IMR-90 (cell line): ENCODE measurements at places on chromosomes 12 and 14. TPM values are rescaled to one million over a fixed set of nuclear protein-coding genes. Genes with fewer than 3 reads are reported as not detected.

DNA sequence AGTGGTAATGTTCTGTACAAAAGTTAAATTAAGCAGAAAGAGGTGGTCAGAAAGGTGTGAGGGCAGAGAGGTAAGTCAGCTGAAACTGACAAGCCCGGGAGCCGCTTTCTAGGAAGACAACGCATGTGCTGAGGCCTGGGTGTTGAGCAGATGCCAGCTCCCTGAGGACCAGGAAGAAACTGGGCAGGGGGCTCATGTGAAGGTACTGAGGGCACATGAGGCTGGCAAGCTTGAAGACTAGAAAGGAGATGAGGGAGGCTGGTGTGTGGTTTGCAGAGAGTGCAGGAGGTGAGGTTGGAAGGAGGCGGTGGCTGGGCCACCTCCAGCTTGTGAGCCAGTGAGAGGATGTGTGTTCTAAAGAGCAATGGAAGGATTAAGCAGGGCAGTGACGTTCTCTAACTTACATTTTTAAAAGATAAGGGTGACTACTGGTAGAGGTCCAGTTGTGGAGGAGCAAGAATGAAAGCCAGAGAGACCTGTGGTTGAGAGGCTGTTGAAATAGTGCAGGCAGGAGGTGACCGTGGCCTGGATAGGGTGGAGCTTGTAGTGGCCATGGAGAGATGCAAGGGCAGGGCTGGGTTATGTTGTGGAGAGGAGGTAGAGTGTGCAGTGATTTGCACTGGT is 29.1 kb downstream of the ZNF664 start:
- H3K27me3 ChIP-seq = no peaks in the 10 kb centered on the region
- H3K36me3 ChIP-seq = peaks cover 8% of the 10 kb centered on the region; the same call in 1 of the 2 replicates
- DNase-seq = no peak
- no peak overlapping the region for H3K4me3 ChIP-seq
- H3K4me1 ChIP-seq = peaks cover 29% of the 10 kb centered on the region

DNA sequence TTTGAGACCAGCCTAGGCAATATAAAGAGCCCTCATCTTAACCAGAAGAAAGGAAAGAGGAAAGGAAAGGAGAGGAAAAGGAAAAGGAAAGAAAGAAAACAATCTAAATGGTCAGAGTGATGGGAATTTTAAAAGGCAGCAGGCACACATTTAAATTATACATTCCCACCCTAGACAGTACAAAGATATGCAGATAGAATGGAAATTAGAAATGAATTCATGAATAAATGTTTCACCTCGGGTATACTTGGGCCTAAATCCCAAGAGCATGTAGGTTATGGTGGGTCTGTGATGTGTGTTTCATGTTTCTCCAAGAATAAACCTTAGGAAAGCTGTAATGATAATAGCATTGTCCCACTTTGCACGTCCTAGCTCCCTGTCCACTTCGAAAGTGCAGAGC is 104.6 kb upstream of the SLCO1C1 start:
- no peaks in the 10 kb centered on the region for H3K27me3 ChIP-seq
- no peak overlapping the region for H3K27ac ChIP-seq
- no peak overlapping the region for H3K4me3 ChIP-seq
- DNase-seq = no peak

DNA sequence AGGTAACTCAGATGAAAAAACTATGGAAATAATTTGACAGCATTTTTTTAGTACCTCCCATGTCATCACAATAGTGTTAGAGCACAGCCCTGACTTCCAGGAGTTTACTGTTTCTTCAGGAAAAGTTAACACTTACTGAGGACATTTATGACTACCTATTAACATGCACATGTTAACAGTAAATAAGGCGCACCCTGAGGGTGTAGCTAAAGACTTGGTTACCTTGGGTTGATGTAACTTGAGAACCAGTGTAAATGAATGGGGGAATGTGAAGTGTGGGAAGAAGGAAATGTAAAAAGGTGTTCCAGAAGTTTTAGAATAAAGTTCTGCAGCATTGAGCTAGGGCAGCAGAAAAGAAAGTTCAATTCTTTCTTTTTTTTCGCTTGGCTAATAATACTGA is 366.2 kb downstream of the EGLN3 start:
- DNase-seq = no peak
- no peaks in the 10 kb centered on the region for H3K4me1 ChIP-seq
- H3K27ac ChIP-seq = no peak overlapping the region
- no peaks in the 10 kb centered on the region for H3K27me3 ChIP-seq
- no peaks in the 10 kb centered on the region for H3K36me3 ChIP-seq

GRCh38 chr14:94239406-94239805 is 53.7 kb downstream of the SERPINA10 start:
- H3K36me3 ChIP-seq = no peaks in the 10 kb centered on the region
- no peak for DNase-seq
- no peaks in the 10 kb centered on the region for H3K27me3 ChIP-seq
- no peaks in the 10 kb centered on the region for H3K4me1 ChIP-seq
- H3K27ac ChIP-seq = no peak overlapping the region

DNA sequence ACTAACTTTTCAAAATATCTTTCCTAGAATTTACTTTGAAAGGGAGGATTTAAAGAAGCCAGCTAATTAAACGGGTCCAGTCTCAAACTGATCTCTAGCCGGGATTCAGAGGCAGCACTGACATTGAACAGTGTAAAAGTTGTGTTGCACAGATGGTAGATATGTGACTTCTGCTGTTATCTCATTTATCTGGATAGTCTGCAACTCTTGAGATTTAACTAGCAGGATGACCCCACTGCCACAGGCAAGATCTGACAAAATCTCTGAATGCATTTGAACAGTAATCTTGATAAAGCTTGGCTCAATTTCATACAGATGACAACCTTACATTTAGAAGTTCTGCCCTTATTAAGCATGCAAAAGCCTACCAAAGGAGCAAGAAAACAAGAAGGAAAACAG is 138.0 kb upstream of the CPNE8 start:
- no peaks in the 10 kb centered on the region for H3K36me3 ChIP-seq
- H3K27me3 ChIP-seq = no peaks in the 10 kb centered on the region
- no peaks in the 10 kb centered on the region for H3K4me1 ChIP-seq

DNA sequence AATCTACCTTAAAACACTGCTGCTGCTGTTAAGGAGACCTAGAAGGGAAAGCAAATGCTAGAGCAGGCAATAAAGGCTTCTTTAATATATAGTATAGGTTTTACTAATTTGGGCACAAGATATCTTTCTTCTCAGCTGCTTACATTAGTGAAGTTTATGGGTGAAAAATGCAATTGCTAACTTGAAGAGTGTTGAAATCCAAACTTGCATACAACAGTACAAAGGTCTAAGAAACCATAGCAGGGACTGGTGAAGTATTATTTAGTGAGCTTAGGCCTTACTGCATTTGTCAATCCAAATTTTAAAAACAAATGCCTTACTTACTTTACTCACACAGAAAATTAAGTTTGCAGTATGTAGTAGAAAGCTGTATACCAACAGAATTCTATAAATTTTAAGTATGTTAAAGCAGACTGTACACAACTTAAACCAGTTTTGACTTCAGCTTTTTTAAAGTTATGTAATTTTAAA is 1.4 kb upstream of the AP4S1 start:
- no peaks in the 10 kb centered on the region for H3K27me3 ChIP-seq
- 0 out of 2 replicates have a peak, but pooled peaks cover 3% of the 10 kb centered on the region for H3K36me3 ChIP-seq
- H3K4me3 ChIP-seq = peak overlapping the region; percentile 97; the same call in 1 of the 2 replicates
- no peak overlapping the region for H3K27ac ChIP-seq

DNA sequence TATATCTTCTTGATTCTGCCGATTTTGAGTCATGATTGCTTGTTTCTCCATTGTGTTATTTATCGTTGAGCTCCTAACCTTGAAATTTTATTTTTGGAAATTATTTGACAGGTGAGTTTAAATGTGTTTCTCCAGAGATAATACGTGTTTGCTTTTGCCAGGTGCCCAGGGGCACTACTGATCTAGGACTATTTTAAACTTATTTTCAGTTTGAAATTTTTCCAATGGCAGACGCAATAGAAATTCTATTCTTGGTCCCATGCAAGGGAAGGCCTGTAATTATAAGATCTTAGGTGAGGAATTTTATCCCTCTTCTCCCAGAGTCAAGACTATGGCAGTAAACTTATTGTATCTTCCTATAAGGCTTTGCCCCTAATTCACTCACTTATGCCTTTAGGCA is 252.8 kb downstream of the AEBP2 start:
- no peak overlapping the region for H3K4me3 ChIP-seq
- H3K27me3 ChIP-seq = no peaks in the 10 kb centered on the region
- peaks cover 11% of the 10 kb centered on the region for H3K4me1 ChIP-seq
- H3K36me3 ChIP-seq = no peaks in the 10 kb centered on the region

DNA sequence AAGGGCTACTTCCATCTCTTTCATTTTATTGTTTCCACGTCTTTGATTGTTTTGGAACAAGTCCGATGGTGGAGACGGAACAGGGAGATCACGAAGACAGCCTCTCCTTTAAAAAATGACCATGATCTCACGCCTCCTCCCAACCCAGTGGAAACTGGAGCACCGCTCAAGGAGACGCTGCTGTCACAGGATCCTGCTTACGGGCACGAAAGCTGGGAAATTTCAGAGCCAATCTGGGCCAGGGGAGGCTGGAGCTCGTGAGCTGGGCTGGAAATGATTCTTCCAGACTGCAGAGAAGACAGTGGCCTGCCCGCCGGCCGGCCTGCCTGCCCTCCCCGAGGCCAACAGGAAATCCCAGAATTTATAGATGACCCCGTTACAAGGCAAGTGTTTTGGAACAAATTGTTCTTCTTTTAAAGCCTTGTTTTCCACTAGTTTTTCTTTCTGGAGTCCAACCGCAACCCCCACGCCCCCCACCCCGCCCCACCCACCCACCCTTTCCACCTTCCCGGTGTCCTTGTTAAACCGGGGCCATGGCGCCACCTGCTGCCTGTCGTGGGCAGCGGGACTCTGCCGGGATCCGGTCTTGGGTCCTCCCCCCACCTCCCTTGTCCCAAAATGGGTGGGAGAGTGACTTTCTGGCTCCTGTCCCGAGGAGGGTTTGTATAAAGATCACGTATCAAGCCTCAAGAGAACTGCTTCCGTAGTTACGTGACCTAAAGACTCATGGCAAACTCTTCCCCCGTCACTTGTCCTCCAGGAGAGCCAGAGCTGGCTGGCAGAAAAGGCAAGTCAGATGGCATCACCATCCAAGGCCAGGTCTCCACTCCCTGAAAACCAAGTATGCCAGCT is 40.3 kb downstream of the MAP1LC3B2 start:
- H3K27me3 ChIP-seq = no peaks in the 10 kb centered on the region; the same call in 1 of the 2 replicates
- H3K4me3 ChIP-seq = no peak overlapping the region
- peaks cover 11% of the 10 kb centered on the region for H3K4me1 ChIP-seq
- no peaks in the 10 kb centered on the region for H3K36me3 ChIP-seq

The PRB2 gene
- not detected in 2 replicates for total RNA-seq

GRCh38 chr12:87336814-87337336 is 692.3 kb downstream of the C12orf50 start:
- H3K36me3 ChIP-seq = no peaks in the 10 kb centered on the region
- no peaks in the 10 kb centered on the region for H3K27me3 ChIP-seq
- H3K4me1 ChIP-seq = no peaks in the 10 kb centered on the region
- no peak for DNase-seq
- no peak overlapping the region for H3K27ac ChIP-seq
- H3K4me3 ChIP-seq = no peak overlapping the region

The SYNDIG1L gene
- not detected in 2 replicates for total RNA-seq

DNA sequence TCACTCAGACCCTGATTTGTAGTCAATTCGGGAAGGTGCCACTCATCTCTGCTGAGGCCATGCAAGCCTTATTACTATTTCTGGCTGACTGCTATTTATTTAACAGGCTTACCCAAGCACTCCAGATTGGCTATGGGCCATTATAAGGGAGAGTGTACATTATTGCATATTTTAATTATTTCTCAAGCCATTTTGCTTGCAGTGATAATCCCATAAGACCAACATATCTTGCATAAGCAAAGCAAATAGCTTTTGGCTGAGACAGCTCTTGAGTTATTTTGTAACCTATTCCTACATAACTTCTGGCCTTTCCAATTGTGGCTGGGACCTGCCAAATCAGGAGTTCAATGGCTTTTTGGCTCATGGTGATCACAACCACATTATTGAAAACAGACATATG is 509.6 kb upstream of the USP15 start:
- no peaks in the 10 kb centered on the region for H3K36me3 ChIP-seq
- no peak overlapping the region for H3K27ac ChIP-seq
- no peak overlapping the region for H3K4me3 ChIP-seq
- DNase-seq = no peak
- no peaks in the 10 kb centered on the region for H3K27me3 ChIP-seq

GRCh38 chr12:97557116-97557515 is 94.5 kb downstream of the RMST start:
- no peak for DNase-seq
- no peaks in the 10 kb centered on the region for H3K4me1 ChIP-seq
- H3K27me3 ChIP-seq = no peaks in the 10 kb centered on the region
- H3K4me3 ChIP-seq = no peak overlapping the region
- H3K27ac ChIP-seq = no peak overlapping the region

GRCh38 chr12:20120403-20120725 is 248.0 kb upstream of the PDE3A start:
- H3K27me3 ChIP-seq = no peaks in the 10 kb centered on the region
- H3K36me3 ChIP-seq = no peaks in the 10 kb centered on the region
- DNase-seq = no peak
- H3K27ac ChIP-seq = no peak overlapping the region
- no peaks in the 10 kb centered on the region for H3K4me1 ChIP-seq

DNA sequence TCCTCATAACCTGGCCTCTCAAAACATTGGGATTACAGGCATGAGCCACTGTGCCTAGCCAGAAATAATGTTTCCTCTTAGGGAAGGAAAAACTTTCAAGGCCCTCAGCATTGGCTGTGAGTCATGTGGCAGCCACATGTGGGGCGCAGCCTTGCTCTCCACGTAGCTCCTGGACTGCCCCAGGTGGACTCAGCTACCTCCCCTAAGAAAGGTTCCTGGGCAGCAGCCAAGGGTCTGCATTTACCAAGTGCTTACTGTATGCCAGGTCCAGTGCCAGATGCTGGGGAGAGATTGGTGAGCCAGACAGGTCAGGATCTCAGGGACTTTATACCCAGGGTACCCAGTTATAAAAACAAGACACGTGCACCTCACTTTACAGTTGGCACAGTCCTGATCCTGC is 3.7 kb upstream of the TRPV4 start:
- DNase-seq = peak; percentile 25
- peaks cover 2% of the 10 kb centered on the region; the same call in 1 of the 2 replicates for H3K4me1 ChIP-seq
- H3K27ac ChIP-seq = no peak overlapping the region
- no peaks in the 10 kb centered on the region; the same call in 1 of the 2 replicates for H3K27me3 ChIP-seq

The ABCD2 gene
- total RNA-seq = not detected in 2 replicates

DNA sequence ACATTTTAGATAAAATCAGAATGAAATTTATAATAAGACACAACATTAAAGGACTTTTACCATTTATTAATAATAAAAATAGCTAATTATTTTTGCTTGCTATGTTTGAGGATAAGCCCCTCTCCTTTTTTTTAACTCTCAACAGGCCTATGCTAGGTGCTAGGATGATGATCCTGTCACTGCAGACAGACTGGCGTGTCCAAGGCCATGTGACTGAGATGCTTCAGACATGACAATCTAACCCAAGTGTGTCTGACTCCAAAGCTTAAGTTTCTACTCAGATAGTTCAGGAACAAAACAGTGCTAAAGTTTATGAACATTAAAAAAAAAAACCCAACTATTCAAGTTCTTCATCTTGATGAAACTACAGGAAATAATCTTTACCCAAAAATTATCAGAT is 29.8 kb downstream of the PPP1R13B start:
- no peaks in the 10 kb centered on the region for H3K36me3 ChIP-seq
- no peaks in the 10 kb centered on the region for H3K4me1 ChIP-seq
- no peak for DNase-seq
- H3K27ac ChIP-seq = no peak overlapping the region
- no peak overlapping the region for H3K4me3 ChIP-seq

The FZD10 gene
- not detected in 2 replicates for total RNA-seq
